ENCODE measurements at places on chromosomes 16 and 17.

DNA sequence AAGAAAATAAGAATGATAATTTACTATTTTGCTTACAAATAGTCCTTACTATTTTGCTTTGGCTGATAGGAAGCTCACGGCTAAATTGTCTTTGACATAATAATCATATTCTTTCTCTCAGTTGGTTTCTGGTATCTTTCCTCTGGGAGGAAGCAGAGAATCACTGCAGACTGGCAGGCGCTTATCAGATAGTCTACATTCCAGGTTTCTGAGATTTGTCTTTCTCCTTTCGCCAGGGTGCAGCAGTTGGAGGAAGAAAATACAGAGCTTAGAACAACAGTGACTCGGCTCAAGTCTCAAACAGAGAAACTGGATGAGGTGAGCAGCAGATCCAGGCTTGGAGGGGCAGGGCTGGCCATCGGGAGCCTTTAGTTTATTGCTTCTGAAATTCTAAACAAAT lies 136.1 kb downstream of the RAB11FIP4 start:
- DNase-seq: no peak

GRCh38 chr17:41284546-41284945 lies 9.0 kb downstream of the KRTAP9-7 start:
- DNase-seq: peak; percentile 0

DNA sequence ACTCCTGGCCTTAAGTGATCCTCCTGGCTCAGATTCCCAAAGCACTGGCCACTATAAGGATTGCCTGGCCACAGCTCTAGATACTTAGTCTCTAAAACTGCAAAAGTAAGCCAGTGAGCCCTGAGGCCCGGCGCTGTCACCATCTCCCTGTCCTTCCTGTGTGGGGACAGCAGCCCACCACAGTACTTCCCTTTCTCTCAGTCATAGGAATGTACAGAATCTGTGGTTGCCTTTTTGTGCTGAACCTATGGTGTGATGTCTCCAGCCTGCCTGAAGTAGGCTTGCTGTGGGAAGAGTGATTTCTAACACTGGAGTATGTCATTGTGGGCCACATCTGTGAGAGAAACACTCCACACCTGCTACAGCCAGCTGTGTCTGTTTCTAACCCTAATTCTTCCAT lies 24.7 kb downstream of the NTAN1 start:
- DNase-seq: no peak

DNA sequence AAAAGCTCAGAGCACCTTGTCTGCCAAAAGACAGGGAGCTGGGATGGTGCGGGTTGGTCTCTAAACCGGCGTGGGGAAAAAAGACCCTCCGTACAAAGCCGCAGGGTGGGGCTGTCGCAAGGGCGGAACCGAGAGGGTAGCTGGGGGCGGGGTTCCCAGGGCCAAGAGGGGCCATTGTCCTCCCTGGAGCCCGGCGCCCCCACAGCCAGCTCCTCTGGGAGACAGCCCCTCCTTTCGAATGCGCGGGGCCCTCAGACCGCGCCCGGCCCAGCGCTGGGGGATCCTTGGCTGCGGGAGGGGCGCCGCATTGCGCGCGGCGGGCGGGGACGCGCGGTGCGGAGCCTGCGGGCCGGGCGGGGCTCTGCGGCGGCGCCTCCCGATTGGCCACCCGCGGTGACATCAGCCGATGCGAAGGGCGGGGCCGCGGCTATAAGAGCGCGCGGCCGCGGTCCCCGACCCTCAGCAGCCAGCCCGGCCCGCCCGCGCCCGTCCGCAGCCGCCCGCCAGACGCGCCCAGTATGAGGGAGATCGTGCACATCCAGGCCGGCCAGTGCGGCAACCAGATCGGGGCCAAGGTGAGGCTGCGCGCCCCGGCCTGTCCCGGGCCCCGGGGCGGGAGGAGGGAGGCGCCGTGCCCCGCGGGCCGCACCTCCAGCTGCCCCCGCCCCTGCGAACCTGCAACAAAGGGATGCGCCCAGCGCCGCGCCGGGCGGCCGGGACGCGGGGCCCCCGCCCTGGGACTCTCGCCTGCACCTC lies at the start of gene TUBB3:
Gene TUBB3 (plus strand): TSS at position 459 of the 756 bp plus-strand sequence. CDS start 60 bp downstream, at position 519.
- peak; percentile 83 for DNase-seq

- DNase-seq: peak; percentile 70
These were observed 43.7 kb upstream of the TNRC6A start for GRCh38 chr16:24685539-24686432.

GRCh38 chr17:45958307-45958706 lies 40.7 kb upstream of the STH start:
- DNase-seq: no peak

GRCh38 chr16:22635357-22635761 lies 124.7 kb downstream of the NPIPB5 start:
- DNase-seq: peak; percentile 22

- no peak for DNase-seq
These were observed 488 bp downstream of the HOXB9 start for GRCh38 chr17:48625495-48626244.

DNA sequence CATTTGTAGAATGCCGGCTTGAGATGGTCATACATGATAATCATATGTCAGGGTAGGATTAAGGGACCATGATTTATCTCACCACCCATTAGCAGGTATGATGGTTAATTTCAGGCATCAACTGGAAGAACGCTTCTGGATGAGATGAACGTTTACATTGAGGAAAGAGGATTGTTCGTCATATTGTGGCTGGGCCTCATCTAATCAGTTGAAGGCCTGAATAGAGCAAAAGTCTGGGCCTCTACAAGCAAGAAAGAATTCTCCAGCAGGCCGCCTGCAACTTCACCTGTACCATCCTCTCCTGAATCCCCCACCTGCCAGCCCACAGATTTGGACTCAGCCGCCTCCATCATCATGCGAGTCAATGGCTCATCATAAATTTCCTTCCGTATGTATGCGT lies 30.6 kb upstream of the XYLT1 start:
- DNase-seq: no peak

DNA sequence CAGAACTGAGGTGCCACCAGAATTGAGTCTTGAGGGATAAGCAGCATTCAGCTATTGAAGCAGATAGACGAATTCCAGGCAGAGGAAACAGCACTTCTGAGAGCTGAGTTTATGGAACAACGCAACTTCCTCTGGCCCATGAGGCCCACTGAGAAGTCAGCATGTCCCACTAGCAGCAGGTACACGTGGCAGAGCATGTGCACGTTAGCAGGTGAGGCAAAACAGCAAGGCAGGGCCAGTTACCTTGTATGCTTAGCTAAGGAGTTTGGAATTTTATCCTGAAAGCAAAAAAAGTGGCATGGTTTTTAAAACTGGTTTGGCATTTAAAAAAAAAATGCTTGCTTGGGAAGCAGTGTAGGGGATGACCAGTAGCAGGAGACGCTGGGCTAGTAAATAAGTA lies 305.6 kb downstream of the CPPED1 start:
- peak; percentile 23 for DNase-seq

DNA sequence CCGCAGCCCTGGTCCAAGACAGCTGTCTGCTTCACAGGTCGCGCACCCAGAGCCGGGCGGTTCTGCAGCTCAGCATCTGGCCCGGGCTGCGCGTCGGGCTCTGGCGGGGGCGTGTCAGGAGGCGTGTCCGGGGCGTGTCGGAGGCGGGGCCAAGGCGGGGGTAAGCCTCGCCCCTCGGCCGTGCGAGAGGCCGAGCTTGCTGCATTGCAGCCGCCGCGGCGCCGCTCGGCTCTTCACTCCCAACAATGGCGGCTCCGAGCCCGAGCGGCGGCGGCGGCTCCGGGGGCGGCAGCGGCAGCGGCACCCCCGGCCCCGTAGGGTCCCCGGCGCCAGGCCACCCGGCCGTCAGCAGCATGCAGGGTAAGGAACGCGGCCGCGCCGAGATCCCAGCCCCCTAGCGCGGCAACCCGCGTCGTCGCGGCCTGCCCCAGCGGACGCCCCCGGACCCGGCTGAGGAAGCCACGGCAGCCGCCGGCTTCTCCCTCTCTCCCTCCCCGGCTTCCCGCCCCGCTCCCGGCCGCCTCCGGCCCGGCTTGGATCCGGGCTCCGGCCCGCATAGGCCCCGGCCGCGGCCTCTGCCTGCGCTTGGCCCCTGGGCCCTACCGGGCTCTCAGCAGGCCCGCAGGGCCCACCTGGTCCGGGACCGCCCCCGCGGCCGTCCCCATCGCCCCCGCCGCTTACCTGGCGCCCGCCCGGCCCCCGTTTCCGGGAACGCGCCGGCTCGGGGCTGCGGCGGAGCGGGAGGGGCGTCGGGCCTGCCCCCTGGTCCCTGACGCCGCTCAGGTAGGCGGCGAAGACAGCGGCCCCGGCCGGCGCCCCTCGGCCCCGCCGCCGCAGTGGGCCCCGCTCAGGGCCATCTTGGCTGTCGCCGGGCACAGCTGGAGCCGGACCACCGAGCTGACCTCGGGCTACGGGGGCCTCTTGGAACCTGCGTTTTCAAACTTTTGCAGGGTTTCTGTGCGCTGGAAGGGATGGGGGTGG lies at the start of gene MAP2K4:
Gene MAP2K4 (plus strand): TSS at position 236 of the 981 bp plus-strand sequence. CDS start 10 bp downstream, at position 246.
- DNase-seq: peak; percentile 97

GRCh38 chr16:52914428-52914827 lies 138.3 kb downstream of the CHD9NB start:
- no peak for DNase-seq

DNA sequence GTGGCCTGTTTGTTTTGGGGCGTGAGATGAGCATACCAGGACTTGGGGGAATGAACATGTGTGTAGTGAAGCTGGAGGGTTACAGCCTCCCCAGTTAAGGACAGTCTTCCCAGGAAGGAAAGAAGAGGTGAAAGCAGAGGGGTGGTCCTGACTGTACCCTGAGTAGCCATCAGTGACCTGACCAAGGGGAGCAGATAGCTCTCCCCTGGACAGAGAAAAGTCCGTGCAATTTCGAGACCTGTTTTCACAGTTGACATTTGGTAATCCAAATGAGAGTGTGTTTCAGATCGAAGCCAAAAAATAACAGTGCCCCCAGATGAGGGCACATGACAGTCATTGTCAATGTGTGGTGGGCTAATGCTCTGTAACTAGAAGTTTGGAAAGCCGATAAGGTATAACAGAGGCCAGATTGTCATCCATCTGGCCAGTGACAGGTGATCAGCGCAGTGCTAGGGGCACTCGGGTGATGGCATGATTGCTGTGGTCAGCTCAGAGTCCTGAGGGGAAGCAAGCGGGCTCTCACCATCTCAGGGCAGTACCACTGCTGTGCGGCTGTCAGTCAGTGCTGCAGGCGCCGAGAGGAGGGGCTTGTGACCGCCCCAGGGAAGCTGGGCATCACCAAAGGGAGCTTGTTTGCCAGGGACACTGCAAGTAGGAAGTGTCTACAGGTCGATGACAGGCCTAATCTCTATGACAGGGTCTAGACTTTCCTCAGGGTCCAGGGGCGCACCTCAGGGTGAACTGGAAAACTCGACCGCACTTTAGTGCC lies 1.1 kb upstream of the NME2 start:
- no peak for DNase-seq

DNA sequence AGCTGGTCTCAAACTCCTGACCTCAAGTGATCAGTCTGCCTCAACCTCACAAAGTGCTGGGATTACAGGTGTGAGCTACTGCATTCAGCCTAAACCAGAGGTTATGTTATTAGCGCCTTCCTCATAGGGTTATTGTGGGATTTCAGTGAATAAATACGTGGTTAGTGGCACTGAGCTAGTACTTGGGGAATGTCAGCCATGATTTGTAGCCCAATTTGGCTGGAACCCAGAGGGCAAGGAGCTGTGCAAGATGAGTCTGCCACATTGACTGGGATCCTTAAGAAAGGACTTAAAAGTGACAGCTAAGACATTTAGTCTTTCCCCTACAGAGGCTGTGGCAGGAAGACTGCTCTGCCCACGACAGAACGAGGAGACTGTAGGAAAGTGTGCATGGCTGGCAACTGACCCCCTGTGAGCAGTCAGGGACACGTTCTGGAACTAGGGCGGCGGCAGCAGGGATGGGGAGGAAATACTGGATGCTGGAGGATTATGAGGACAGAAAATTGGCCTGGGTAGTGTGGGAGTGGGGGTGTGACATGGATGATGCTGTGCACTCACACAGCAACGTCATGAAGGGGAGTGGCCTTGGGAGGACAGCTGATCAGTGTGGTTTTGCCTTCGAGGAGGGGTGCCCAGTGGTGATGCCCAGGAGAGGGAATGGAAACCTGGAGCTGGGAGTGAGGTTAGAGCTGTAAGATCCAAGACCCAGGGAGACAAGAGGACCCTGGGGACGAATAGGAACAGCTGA lies 14.6 kb downstream of the ATP5PD start:
- peak; percentile 95 for DNase-seq

DNA sequence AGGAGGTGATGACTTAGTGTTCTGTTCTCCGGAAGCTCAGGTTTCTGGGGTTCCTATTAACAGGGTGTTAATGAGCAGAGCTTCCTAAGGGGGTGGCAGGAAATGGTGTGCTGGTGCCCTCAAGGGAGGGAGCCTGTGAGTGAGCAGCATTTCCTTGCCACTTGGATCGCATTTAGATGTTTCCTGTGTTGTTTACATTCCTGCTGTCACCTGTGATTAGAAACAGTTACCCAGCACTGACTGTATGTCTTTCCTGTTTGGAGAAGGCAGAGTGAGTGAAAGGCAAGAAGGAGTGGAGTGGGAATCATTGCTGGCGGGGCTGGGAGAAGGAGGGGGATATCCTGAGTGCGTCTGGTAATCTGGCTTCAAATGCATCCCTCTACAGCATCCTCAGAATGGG lies 214.6 kb downstream of the CCDC182 start:
- DNase-seq: no peak

DNA sequence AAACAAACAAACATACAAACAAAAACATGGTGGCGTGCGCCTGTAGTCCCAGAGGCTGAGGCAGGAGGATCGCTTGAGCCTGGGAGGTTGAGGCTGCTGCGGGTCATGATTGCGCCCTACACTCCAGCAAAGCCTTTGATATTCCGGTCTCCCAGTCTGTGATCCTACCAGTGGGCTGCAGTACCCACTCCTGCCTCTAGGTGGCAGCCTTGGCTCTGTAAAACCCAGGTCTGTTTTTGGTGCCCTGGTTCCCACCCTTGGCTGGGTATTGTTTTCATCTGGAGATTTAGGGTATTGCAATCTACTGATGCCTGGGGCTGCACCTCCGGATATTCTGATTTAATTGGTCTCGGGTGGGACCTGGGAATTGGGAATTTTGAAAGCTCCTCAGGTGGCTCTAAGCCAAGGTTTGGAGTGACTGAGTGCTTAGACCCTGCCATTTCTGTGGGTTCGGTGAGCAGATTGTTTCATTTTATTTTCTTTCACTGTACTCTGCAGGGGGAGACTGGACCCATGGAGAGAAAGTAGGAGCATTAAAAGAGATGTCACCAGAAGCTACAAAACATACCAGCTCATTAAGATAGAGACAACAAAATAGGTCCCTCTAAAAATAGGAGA lies 40.5 kb downstream of the MYH3 start:
- DNase-seq: peak; percentile 57

DNA sequence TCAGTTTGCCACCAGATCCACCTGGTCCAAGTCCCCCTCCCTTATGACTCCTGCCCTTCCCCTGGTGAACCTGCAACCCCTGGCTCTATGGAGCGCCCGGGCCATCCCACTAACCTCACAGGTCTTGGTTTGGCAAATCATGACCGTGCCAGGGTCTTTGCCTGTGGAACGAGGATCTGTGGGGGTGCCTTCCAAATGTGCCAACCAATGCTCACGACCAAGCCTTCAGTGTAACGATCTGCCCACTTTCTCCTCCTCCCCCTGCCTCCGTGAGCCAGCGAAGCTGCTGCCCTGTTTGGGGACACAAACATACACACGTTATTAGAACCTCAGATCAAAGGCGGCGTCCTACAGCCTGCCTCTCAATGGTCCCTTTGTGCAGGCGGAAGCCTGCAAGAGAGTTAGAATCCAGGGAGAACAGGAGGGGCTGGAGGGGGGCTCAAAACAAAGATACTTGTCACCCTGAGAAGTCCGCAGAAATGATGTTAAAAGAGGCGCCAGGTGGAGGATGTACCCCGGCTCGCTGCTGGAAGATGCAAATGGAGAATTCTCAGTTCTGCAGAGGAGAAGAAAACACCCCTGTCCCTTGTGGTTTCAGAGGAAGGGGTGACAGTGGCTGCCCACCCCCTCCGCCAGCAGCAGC lies 9.0 kb upstream of the NKD1 start:
- DNase-seq: no peak

Measured in Ammon's horn (tissue), 1 donor.